ENCODE measurements at places on chromosomes 12 and 14.

GRCh38 chr14:36935976-36936678, 236.3 kb downstream of the SLC25A21 start:
- no peak for DNase-seq

DNA sequence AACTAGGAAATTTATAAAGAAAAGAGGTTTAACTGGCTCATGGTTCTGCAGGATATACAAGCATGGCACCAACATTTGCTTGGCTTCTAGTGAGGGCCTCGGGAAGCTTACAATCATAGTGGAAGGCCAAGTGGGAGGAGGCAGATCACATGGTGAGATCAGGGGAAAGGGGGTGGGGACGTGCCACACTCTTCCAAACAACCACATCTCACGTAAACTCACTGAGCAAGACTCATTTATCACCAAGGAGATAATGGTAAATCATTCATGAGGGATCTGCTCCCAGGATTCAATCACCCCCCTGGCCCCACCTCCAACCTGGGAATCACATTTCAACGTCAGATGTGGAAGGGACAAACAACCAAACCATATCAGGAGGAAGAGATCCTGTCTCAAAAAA, 35.8 kb downstream of the NUMB start:
- no peak for DNase-seq

DNA sequence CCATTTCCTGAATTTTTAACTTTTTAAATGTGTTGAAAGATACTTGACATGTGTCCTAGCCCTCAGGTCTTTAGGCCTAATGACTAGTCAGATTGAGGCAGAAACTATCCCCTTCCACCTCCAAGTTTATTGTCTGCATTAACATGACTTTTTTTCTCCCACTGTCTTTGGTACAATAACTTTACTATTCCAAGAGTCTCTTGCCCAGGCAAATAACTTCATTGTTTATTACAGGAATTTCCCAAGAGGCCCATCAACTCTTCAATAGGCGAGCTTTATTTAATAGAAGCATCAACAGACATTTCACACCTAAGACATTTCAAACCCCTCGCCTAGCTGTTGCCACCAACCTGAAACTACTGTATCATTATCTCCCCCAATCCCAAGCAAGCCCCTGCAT, 10.7 kb downstream of the NFKBIA start:
- DNase-seq: no peak

DNA sequence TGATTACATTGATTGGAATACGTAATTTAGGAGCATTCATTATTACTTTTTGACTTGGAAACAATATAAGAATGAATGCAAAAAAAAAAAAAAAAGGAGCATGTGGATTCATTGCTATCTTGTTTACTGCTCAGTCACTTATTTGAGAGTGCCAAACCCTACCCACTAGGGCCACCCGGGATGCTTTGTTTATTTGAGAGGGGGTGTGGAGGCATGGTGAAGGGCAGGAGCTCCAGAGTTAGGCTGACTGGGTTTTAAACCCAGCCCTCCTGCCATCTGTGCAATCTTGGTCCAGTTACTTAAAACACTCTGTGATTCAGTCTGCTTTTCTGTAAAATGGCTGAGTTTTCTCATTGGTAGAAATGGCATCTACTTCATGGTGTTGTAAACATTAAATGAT, 195.2 kb downstream of the RAD51B start:
- DNase-seq: no peak

GRCh38 chr12:75954041-75954440, 77.5 kb downstream of the PHLDA1 start:
- DNase-seq: no peak

GRCh38 chr14:89750281-89750755, 204.2 kb downstream of the EFCAB11 start:
- DNase-seq: no peak

GRCh38 chr14:53022593-53022992, 71.7 kb upstream of the FERMT2 start:
- no peak for DNase-seq

- DNase-seq: no peak
Observed at GRCh38 chr14:99839696-99840095, 46.5 kb downstream of the EML1 start.

DNA sequence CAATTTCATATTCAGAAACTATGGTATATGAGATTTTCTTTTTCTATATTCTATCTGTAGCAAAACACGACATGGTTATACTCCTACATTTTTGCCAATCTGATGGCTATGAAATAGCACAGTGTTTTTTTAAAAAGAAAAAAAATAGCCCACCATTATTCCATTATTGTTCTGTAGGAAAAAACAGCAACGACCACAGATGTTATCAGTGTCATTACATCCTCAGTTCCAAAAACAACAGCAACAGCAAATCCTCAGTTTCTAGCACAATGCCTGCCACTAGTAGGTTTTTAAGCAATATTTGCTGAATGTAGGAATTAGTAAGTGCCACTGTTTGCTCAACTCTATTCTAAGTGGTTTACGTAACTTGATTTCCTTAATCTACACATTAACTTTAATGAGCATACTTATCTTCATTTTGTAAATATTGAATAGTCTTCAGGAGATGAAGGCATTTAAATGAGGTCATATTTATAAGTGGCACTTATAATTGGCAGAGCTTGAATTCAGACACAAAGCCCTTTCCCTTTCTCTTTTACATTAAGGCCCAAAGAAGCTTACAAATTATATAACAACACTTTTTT, 8.3 kb downstream of the RNASE6 start:
- no peak for DNase-seq

DNA sequence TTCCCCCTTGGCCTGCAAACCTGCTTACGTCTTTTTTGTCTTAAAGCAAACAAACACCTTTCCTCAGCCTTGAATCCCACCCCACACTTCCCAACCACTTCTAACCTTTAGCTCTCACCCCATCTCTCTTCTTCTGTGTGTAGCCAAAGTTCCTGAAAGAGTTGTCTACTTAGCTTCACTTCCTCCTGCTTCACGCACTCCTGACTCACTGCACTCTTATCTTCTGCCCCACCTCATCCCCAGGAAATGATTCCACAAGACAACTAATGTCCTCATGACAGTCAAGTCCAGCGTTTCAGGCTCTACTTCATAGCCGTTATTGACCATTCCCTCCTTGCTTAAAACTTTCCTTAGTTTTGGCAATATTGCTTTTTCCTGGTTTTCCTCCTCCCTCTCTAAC, 22.4 kb downstream of the EIF2B2 start:
- DNase-seq: no peak

DNA sequence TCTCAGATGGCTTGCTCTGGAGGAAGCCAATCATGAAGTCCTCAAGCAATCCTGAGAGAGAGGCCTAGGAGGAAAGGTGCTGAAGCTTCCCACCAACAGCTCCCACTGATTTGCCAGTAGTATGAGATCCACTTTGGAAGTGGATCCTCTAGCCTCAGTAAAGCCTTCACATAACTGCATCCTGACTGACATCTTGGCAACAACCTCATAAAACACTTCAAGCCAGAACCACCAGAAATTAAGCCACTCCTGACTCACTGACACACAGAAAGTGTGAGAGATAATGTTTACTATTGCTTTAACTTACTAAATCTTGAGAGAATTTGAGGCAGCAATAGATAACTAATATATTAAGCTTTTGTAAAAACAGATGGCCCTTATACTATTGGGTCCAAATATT, 11.7 kb upstream of the TMX1 start:
- DNase-seq: no peak

DNA sequence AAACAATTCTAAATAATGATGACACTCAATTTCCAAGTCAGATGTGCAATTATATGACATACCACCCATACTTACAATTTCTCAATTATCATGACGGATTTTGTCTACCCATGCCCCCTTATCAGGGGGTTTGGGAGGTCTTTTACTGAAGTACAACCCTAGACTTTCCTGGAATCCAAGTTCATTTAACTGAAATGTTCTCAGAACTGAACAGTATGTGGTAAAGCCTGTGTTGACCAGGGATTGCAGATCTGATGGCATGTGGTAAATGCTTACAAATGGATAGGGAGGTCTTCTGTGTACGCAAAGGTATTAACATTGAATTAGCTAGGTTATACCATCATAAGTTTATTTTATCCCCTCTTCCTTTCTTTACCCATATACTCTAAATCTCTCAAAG, 281.8 kb downstream of the CEP128 start:
- no peak for DNase-seq

GRCh38 chr12:38155020-38155395, 161.6 kb upstream of the ALG10B start:
- no peak for DNase-seq

GRCh38 chr14:67186172-67186768, 3.0 kb upstream of the GARIN2 start:
- no peak for DNase-seq

- DNase-seq: no peak
Observed at GRCh38 chr12:47862881-47863280, 41.9 kb downstream of the VDR start.

- DNase-seq: no peak
Observed at GRCh38 chr12:51028126-51028812, 2.1 kb upstream of the SLC11A2 start.

DNA sequence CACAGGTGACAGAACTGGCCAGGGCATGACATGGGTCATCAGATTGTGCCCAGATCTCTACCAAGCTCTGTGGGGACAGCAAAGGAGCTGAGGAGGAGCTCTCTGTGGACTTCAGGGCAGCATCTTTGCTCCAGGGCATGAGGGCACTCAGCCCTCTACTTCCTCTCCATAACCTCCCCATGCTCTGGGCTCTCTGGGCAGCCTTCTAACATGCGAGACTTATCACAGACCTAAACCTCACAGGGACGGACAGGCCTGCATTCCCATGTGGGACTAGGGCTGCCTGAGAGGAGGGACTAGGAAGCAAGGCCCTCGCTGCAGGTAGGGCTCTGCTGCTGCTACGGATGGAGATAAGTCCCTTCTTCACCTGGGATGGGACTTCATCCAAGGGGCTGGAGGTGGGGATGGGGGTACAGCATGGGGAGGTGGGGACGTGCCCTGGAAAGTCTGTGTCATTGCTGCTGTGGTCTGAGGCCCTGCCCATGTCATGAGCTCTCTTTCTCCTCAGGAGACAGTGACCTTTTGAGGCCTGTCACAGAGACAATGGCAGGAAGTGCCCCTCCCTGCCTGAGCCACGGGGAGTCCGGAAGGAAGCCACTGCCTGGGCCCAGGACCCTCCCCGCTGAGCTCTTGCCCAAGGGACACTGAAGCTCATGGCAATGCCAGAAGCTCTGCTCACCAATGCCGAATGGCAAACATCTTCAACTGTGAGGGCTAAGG, 44.1 kb downstream of the PITPNM2 start:
- no peak for DNase-seq

DNA sequence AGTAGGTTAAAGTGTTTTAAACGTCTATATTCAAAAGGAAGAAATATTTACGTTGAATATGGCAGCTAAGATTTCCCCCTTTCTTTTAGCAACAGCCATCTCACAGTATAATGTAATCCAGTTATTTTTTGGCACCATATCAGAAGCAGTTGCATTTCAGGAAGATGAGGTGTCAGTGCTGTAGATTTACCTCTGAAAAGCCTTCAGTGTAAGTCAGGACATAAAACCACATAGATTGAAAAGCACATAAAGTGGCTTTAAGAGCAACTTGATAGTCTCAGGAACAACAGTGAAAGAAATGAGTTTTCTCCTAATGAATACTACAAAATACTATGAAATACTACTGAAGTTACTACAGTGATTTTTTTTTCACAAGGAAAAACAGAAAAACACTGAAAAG, 6.9 kb downstream of the MLH3 start:
- no peak for DNase-seq

DNA sequence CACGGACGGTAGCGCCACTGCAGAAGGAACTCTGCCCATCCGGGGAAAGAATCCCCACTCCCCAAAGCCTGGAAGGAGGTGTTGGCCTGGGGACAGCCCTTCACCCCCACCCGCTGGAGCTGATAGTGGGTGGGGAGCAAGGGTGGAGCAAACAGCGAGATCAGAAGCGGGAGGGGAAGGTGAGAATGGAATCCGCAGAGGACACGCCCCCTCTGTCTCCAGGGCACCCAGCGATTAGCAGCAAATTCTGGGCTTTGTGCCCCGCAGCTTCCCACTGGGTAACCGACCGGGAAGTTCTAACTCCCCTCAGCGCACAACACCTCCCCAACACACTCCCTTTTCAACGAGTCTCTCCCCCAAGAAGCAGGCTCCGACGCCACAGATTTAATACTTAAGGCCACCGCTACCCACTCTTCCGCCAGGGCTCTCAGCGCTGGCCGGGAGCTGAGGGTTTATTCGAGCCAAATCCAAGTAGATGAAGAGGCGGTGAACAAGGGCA, 1.4 kb downstream of the SLC25A29 start:
- no peak for DNase-seq

GRCh38 chr12:91017511-91018263, 12.9 kb upstream of the EPYC start:
- DNase-seq: no peak

DNA sequence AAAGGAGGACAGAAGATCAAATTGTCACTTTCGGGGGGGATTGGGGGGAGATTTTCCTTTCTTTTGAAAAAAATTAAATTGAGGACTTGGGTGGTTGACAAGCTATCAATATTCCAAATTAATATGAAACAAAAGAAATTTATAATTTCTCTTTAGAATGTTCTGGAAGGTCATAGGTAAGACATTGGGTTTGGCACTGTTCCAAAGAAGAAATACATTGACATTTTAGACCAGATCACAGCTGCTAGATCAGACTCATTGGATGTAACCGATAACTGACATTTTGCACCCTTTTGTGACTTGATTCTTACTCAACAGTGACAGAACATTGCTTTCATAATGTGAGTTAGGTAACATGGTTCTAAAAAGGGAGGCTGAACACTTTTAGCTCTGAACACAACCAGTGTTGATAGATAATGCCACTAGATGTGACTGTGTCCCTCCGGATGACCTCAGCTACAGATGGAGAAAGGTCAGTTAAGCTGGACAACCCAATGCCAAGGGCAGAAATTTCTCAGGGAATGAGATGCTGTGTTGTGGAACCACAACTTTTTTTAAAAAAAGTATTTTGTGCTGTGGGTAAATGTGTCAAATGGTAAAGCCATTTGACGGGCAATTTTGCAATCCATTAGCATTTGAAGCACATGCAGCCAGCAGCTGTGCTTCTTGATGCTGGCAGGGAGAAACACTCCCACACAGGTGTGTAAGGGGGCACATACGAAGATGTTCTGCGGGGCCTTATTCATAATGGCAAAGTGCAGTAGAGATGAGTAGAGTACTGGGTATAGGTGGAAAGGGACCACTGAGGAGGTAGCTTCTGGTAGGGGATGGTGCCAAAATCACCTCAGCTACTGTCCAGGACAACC, 62.9 kb downstream of the RFX4 start:
- DNase-seq: no peak

DNA sequence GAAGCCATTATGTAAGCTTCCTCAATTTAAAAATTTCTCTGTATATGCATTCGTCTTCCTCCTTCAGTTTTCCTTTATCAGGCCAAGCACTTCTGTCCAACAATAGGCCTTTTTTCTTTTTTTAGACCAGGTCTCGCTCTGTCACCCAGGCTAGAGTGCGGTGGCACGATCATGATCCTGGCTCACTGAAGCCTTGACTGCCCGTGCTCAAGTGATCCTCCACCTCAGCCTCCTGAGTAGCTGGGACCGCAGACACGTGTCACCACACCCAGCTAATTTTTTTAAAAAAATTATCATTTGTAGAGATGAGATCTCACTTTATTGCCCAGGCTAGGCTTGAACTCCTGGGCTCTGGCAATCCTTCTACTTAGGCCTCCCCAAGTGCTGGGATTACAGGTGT, 25.8 kb downstream of the TAOK3 start:
- DNase-seq: no peak

All from D721Med (cell line).